Stimulated activated CD8-positive, alpha-beta memory T cell treated with anti-CD3 and anti-CD28 coated beads, Interleukin-7, amount 100 ng/mL, for 48 hours (primary cell): ENCODE measurements at places on chromosomes 12 and 14.

GRCh38 chr12:54585243-54585642 is 3.2 kb downstream of the PPP1R1A start:
- no peak for DNase-seq

DNA sequence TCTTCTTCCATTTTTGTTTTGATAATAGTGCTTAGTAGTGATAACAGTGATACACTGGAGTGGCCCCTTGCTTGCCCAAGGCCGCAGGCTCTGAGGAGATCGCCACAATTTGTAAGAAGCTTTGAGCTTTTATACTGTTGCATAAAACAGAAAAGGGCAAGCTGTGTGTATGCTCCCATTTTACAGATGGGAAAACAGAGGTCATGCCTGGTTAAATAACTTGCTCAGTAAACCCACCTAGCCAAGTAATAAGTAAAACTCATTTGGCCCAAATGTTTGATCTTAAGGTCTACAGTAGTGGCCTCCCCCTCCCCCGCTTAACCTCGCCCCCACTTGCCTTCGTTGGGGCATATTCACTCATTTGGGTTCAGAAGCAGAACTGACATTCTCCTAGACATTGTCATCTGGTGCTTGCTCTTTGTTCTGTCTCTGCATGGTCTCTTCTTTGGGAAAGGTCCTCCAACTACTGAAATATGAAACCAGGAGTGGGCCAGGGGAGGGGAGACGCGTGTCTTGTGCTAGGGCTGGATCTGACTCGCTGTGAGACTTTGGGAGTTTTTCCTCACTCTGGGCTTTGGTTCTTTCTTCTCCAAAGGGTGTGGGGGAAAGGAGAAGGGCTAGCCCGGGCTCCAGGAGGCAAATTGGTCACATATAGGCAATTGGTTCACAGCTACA is 88.1 kb downstream of the PAPOLA start:
- DNase-seq = no peak

GRCh38 chr12:78977304-78977867 is 112.8 kb downstream of the SYT1 start:
- DNase-seq = no peak

- peak; percentile 3 for DNase-seq
Observed at GRCh38 chr12:7017870-7018349, 366 bp downstream of the LPCAT3 start.

- no peak for DNase-seq
Observed at GRCh38 chr14:97771340-97772045, 974.3 kb downstream of the VRK1 start.

GRCh38 chr14:100117633-100118395 is 41.6 kb downstream of the DEGS2 start:
- DNase-seq = no peak

GRCh38 chr14:95046711-95047681 is 110.3 kb downstream of the DICER1 start:
- no peak for DNase-seq

DNA sequence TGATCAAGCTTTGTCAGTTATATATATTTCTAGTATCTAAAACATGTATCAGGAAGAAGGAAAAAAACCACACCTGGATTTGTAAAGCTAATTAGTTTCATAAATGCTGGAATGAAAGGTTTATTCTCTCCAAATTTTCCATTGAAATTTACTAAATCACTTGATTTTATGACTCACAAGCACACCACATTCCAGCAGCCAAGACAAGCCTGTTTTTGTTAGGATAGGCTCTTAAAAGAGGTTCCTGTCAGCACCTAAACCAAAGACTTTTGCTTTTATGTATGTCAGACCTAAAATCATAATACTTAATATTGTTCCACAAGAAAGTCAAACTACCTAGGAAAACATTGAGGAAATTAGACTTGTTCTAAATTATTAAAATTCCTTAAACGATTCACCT is 85.3 kb upstream of the PAWR start:
- no peak for DNase-seq

GRCh38 chr14:101705733-101706508 is 55.6 kb upstream of the PPP2R5C start:
- DNase-seq = no peak

DNA sequence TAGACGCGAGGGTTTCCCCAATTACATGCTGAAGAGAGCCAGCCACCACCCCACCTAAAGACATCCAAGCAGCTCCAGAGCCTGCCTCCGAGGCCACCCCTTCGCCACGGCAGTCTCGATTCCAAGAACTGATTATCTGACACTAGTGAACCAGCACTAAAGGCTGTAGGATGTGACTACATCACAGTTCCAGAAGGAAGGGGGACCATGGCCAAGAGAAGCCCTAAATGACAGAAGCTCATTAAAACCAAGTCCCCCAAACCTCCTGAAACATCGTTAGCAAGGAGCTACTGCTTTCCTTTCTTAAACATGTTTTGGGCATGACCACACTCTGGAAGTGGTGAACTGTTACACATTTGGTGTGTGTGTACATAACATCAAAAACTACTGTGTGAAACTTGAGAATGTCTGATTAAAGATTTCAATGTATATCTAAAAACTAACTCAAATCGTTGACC is 88.2 kb downstream of the DUSP16 start:
- DNase-seq = no peak

DNA sequence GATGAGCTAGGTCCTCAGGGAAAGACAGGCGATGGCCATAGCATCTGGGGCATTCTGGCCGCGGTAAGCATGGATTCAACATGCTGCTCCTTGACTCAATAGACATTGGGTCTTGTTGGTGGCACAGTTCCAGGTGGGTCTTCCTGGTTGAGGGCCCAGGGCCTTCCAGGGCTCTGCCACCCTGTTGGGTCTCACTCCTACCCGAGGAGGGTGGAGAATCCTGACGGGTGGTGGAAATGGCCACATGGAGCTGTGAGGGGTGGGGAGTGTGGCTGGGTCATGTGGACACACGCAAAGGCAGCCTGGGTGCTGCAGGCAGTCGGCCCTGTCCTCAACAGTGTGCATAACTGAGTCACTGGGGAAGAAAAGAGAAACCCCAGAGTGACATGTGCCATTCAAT is 148.1 kb downstream of the KIF26A start:
- no peak for DNase-seq

- no peak for DNase-seq
Observed at GRCh38 chr14:100972118-100972897, 68.8 kb upstream of the RTL1 start.

DNA sequence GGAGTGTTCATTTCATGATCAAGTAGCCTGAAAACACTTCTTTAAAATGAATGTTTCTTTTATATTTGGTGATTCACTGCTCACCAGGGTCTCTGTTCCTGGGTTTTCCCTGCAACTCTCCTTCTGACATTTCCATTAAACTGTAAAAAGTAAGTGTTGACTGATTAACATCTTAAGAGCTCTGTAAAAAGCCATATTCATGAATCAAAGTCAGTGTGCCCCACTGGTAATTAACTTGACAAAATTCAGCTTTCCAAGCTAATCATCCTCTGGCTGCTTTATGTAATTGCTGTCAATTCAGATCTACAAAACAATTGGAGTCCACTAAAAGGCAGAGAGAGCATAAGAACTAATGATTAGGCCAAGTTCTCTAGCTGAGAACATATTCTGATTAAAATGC is 41.6 kb downstream of the CNTN1 start:
- no peak for DNase-seq

GRCh38 chr12:54147606-54148005 is 41.2 kb downstream of the SMUG1 start:
- DNase-seq = no peak

DNA sequence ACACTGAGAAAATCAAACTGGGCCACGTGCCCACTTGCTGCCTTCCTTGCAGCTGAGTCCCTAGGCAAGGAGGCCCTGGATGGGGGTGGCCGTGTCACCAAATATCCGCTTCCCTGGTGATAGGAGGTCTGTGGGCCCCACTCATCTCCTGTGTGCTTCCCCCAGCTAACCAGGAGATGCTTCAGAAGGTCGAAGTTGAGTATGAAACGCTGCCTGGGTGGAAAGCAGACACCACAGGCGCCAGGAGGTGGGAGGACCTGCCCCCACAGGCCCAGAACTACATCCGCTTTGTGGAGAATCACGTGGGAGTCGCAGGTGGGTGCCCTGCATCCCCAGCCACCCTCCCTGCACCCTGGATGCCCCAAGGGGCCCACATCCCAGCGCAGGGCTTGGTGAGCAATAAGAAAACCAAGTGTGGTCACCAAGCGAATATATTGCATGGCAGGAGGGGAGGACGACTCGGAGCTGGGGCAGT is 6.8 kb upstream of the SIVA1 start:
- no peak for DNase-seq

DNA sequence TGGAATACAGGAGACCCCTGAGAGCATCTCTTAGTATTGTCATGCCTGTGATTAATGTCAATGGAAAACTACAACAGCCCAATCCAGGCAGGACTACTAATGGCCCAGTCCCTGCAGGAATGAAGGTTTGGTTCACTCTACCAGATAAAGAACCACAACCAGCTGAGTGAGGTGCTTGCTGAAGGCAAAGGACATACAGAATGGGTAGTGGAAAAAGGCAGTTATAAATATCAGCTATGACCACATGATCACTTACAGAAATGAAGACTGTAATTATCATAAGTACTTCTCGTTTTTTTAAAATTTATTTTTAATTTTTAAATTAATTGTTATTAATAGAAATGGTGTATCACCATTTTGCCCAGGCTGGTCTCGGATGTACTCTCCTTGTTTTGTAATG is 17.2 kb upstream of the LPCAT3 start:
- no peak for DNase-seq

GRCh38 chr12:99658671-99659349 is 11.3 kb downstream of the GARIN6 start:
- DNase-seq = no peak

DNA sequence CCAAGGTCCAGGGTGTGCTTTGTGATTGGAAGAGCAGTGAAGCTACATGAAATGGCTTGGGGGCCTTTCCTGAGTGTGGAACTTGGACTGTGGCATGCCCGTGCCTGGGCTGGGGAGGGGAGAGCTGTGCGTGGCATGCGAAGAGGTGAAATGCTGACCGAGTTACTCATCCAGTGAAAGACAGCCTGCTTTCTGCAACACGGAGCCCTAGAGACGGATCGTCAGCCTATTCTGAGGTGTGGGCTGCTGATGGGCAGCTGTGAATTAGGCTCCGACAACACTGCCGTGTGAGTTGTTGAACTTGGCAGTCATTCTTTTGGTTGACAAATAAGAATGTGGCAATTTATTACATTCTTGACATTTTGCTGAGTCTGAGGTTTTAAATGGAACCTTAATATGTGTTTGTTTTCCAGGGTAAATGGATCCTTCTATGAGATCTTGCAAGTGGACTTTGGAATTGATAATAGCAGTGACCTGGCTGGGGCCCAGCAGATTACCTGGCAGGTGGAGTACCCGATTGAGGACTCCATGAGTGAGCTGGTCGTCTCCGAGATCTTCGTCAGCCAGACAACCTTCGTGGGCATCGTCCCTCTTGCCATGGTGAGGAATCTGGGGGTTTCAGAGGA is 453.9 kb downstream of the AACS start:
- no peak for DNase-seq

DNA sequence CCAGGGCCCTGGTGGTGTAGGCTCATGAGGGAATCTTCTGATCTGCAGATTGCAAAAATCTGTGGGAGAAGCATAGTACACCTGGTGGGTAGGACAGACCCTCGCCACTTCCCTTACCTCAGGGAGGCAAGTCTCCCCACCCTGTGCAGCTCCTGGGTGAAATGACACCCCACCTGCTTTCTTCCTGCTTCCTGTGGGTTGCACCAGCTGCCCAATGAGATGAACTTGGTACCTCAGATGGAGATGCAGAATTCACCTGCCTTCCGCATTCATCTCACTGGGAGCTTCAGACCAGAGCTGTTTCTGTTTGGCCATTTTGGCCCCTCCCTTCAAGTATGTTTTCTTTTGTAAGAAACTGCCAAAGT is 4.7 kb downstream of the CLEC2D start:
- no peak for DNase-seq

- no peak for DNase-seq
Observed at GRCh38 chr12:15719230-15719629, 70.0 kb downstream of the EPS8 start.

- DNase-seq = no peak
Observed at GRCh38 chr14:21923820-21924219, 250.2 kb upstream of the OR4E1 start.
